Stimulated activated CD4-positive, alpha-beta T cell treated with anti-CD3 and anti-CD28 coated beads, Interleukin-1b, Interleukin-23, amount 100 ng/mL, for 1 hour (primary cell): ENCODE measurements at places on chromosomes 3 and 15.

DNA sequence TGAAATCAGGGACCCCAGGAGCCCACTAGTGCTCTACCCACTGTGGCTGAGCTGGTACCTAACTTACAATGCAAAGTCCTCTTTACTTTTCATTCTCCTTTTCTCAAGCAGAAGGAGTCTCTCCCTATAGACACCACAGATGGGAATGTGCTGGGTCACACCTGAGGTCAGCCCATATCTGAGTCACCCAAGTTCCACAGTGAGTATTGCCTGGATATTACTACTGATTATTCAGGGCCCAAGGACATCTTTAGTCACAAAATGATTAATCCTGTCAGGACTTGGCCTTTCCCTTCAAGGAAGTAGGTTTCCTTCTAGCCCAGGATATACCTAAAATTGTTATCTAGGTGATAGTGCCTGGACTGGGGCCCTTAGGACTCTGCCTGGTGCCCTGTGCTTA is 1305.2 kb downstream of the SI start:
- DNase-seq: no peak

- no peak for DNase-seq
These were observed 70.7 kb upstream of the DCBLD2 start for GRCh38 chr3:98972155-98972554.

GRCh38 chr15:88785217-88785616 is 18.0 kb upstream of the ACAN start:
- DNase-seq: no peak

- DNase-seq: no peak
These were observed 54.5 kb upstream of the ATP11B start for GRCh38 chr3:182738583-182739411.

DNA sequence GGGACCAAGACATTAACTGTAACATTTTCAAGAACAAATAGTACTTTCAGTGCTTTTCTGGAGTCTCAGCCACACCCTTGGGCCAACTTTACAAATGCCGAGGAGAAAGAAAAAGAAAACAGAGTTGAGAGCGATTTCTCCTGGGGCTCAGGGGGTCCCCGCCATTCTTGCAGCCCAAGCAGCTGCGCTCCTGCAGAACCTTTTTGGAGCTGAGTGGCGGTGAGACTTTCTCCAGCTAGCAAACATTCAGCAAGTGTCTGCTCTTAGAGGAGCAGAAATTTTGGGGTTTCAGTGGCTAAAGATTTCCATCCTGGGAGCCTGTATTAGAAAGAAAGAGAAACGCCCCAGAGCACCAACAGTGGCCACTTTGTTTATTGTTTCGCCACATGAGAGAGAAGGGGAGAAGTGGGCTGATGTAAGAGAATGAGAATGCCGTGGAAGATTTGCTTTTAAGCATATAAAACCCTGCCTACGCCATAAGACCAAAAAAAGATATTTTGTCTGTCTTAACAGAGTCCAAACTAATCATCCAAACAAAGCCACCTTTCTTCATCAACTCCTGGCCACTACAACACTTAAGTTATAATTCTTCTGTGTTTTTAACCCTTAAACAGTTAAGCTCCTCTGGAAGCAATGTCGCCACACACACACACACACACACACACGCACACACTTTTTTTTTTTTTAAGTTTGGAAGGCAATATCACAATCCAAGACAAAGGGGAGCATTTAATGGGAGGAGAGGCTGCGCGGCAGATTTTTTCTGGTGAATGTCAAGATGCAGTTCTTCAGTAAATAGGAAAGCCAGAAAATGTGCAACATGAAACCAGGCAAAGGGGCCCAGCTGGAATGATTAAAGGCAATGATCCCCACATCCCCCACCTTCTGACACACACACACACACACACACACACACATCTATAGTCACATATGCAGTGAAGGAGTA is 19.2 kb downstream of the EID1 start:
- no peak for DNase-seq
